Nucleus accumbens (tissue), 56 donors: ENCODE measurements at places on chromosomes 3 and 15.

- no peak for DNase-seq
Observed at GRCh38 chr15:47035475-47036406, 681.6 kb upstream of the SEMA6D start.

GRCh38 chr15:37537802-37538201 lies 396.6 kb upstream of the TMCO5A start:
- no peak for DNase-seq

GRCh38 chr3:182795389-182795782 lies 2.1 kb downstream of the ATP11B start:
- DNase-seq = no peak

- no peak for DNase-seq
Observed at GRCh38 chr3:13075986-13076654, 2.9 kb upstream of the IQSEC1 start.

DNA sequence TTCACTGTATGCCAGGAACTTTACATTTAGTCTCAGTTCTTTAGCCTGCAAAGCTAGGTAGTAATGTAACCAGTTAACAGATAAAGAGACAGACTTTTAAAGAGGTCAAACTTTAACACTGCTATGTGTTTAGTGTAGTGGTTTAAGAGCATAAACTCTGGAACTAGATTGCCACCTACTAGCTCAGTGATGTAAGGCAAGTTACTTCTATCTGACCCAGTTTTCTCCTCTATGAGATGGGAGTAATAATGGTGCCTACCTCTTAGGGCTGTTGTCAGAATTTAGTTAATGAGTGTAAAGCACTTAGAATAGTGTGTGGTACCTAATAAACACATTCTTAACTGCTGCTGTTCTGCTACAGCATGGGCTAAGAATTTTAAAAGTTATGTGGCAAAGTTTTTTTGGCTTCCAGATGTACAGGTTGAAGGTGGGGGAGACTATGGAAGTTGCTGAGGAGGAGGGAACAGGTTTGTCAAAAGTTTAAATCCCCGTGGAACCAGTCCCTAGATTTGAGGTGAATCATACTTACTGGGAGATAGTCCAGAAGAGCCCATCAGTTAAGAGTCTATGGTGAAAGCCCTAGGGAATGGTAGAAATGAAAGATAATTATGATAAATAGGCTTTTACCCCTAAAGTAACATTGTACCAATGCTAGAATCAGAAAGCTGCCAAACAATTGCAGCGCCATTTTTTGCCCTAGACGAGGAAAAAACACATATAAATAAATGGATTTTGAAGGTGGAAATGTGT lies 13.9 kb downstream of the TSC22D2 start:
- DNase-seq = no peak

DNA sequence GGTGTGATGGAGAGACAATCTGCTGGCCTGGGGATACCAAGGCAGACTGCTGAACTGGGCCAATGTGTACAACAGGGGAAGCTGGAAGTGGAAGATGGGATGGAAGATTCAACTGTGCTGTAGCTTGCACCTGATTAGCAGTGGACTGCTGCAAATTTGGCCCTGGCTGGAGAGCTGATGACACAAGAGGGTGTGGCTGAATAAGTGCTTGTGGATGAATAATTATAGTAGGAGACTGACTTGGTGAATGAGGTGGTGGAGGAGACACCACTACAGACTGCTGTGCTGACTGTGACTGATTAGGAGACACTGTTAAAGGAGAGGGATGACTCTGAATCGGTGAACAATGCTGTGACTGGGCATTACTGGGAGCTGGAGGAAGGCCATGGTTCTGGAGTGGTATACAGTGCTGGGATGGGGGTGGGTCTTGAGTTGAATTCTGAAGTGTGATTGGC lies 52.5 kb downstream of the PHC3 start:
- DNase-seq = no peak

DNA sequence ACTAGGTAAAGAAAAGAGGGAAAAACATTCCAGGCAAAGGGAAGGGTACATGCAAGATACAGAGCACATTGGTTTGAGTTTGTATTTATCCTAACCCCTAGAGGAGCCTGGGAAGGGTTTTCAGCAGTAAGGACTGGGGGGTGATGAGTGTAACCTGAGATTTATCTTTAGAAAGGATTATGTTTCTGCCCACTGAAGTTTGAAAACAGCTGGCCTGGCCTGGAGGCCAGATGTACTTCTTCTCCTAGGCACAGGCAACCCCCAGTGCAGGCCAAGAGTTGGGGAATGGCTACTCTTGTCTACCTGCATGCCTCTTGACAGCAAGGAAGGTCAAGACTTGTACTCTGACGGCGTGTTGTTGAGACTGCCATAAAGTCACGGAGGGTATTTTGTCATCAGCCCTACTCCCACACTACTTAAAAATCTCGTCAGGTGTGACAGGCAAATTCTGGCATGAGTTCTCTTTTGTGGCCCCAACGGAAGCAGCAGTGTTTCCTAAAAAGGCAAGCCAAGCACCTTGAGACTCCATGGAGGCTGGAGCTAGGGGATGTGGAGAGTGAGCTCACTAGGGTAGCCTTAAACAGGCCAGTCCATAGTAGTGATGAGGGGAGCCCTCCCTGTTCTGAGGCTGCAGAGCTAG lies 241.5 kb upstream of the WNT5A start:
- DNase-seq = no peak

GRCh38 chr3:176861137-176861536 lies 336.1 kb downstream of the TBL1XR1 start:
- no peak for DNase-seq

GRCh38 chr3:189803254-189803653 lies 172.1 kb downstream of the TP63 start:
- DNase-seq = no peak

DNA sequence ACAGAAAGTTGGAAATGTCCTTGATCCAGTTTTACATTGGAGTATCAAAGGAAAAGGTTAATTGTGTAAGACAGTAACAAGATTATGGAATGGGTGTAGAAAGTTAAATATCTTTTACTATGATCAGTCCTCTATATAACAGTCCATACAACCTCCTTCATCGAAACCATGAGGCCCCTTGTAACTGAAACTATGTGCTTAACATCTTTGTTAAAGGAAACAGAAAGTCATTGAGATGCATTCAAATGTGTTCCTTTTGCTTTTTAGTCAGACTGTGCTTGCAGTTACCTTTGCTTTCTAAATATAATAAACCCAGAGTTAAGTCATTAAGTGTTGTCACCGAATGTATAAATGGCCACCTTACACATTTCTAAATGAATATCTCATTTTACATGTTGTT lies 1298.5 kb downstream of the ROBO2 start:
- no peak for DNase-seq

- no peak for DNase-seq
Observed at GRCh38 chr15:75578173-75578947, 755 bp downstream of the PTPN9 start.

- DNase-seq = no peak
Observed at GRCh38 chr3:72970942-72971341, 25.7 kb upstream of the PPP4R2 start.

DNA sequence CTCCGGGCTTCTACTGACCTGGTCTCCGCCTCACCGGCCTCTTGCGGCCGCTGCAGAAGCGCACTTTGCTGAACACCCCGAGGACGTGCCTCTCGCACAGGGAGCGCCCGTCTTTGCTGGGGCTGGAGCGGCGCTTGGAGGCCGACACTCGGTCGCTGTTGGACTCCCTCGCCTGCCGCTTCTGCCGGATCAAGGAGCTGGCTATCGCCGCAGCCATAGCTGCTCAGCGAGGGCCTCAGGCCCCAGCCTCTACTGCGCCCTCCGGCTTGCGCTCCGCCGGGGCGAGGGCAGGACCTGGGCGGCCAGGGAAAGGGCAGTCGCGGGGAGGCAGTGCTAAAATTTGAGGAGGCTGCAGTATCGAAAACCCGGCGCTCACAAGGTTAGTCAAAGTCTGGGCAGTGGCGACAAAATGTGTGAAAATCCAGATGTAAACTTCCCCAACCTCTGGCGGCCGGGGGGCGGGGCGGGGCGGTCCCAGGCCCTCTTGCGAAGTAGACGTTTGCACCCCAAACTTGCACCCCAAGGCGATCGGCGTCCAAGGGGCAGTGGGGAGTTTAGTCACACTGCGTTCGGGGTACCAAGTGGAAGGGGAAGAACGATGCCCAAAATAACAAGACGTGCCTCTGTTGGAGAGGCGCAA lies 319.2 kb downstream of the FGF12 start:
- DNase-seq = no peak

GRCh38 chr3:62672270-62672987 lies 202.8 kb downstream of the CADPS start:
- DNase-seq = no peak

GRCh38 chr3:105278688-105279087 lies 88.0 kb upstream of the ALCAM start:
- no peak for DNase-seq

DNA sequence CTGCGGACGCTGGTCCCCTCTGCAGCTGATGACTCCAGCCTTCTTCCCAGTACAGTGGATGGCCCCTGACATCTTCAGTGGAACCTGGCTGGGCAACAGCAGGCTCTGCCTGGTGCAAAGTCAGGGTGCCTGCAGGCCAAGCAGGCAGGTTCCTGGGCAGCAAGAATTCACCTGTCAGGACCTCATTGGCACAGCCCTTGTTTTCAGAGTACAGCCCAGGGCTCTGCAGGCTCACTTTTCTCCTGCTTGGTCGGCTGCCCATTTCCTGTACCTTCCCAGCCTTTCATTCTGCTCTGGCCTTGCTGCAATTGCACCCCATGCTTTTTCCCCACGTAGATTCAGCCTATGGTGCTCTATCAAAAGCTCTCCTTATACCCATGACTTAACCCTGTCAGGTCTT lies 56.0 kb downstream of the LRTM1 start:
- no peak for DNase-seq

GRCh38 chr15:101359365-101359947 lies 64.4 kb upstream of the SNRPA1 start:
- DNase-seq = no peak

GRCh38 chr3:14130707-14131106 lies 5.9 kb downstream of the TMEM43 start:
- no peak for DNase-seq

GRCh38 chr15:66765478-66766281 lies 63.6 kb downstream of the SMAD6 start:
- no peak for DNase-seq

- DNase-seq = no peak
Observed at GRCh38 chr3:171129827-171130226, 103.3 kb upstream of the SLC2A2 start.

GRCh38 chr3:155307183-155307582 lies 13.7 kb upstream of the STRIT1 start:
- DNase-seq = no peak

DNA sequence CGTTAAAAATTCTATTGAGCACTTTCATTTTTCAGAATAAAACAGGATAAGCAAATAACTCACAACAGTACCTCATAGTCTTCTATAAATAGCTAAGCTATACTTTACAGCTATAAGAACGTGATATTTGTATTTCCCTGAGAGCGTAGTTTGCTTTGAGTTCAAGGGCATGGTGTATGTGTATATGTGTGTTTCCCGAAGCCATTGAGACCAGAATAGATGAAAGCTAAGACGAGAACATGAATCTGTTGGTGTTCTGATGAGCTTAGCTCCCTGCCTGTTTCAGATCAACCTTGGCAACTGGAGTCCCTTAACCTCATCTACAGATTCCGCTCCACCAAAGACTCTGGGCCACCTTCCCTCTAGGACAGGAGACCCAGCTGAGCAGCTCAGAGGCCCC lies 59.5 kb upstream of the MCF2L2 start:
- no peak for DNase-seq

DNA sequence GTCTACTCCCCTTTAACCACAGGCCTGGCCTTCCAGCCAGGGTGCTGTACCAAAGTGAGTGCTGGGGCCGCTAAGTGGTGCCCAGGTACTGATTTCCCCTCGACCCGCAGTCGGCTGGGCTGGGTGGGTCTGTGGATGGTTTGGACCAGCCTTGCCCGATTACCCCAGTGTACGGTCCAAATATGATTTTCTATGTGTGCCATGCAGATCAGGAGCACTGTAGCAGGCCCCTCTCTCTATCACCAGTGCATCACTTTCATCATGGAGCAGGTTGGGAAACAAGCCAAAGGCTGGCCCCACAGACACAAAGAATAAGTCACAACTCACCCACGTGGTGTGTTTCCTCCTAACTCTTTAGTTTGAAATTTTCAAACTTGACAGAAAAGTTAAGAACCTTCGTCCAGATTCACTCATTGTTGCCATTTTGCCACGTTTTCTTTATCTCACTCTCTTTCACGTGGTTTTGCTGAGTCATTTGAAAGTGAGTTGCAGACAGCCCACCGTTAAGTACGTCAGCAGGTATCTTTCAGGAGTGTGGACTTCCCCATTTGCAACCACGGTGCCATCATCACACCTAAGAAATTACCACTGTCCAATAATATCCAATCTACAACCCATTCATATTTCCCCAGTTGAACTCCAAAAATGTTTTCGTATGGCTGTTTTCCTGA lies 37.0 kb downstream of the ZNF710 start:
- DNase-seq = no peak

GRCh38 chr3:159600291-159600690 lies 388.3 kb upstream of the IL12A start:
- no peak for DNase-seq

GRCh38 chr15:29132735-29133181 lies 136.9 kb downstream of the NSMCE3 start:
- DNase-seq = no peak

DNA sequence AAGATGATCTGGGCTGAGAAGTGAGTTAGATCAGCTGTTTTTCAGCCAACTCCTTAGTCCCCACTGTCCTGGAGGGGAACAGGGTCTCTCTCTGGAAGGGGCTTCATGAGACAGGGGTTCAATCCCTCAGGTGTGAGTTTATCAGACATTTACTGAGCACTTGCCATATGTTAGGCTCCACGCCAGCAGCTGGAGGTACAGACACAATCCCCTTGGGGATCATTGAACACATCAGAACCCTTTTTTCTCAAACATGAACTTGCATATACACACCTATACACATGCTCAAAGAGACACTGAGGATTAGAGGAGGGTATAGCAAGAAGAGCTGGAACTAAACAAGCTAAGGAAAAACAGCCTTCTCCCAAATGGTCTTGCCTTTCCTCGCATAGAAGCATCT lies 5.5 kb upstream of the BMF start:
- DNase-seq = no peak
